ENCODE measurements at places on chromosomes 11 and 22.

GRCh38 chr11:66311470-66311964 lies 5.3 kb downstream of the CD248 start:
- no peak for DNase-seq

GRCh38 chr11:102967497-102967896 lies 12.0 kb upstream of the MMP13 start:
- DNase-seq: no peak

DNA sequence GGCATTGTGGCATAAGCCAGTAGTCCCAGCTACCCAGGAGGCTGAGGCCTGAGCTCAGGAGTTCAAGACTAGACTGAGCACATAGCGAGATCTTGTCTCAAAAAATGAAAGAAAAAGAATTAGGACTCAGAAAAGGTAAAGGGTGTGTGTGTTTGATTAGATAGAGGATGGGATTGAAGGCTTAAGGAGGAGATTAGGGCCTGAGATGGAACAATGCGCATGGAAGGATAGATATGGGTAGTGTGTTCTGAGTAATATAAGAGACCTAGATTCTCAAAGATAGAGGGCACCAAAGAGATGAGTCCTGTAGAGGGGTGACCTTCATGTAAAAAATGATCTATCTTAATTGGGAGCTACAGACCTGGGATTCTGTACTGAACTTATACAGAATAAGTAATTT lies 17.3 kb upstream of the RAB30 start:
- no peak for DNase-seq

GRCh38 chr11:9047964-9048523 lies 43.4 kb downstream of the SCUBE2 start:
- no peak for DNase-seq

DNA sequence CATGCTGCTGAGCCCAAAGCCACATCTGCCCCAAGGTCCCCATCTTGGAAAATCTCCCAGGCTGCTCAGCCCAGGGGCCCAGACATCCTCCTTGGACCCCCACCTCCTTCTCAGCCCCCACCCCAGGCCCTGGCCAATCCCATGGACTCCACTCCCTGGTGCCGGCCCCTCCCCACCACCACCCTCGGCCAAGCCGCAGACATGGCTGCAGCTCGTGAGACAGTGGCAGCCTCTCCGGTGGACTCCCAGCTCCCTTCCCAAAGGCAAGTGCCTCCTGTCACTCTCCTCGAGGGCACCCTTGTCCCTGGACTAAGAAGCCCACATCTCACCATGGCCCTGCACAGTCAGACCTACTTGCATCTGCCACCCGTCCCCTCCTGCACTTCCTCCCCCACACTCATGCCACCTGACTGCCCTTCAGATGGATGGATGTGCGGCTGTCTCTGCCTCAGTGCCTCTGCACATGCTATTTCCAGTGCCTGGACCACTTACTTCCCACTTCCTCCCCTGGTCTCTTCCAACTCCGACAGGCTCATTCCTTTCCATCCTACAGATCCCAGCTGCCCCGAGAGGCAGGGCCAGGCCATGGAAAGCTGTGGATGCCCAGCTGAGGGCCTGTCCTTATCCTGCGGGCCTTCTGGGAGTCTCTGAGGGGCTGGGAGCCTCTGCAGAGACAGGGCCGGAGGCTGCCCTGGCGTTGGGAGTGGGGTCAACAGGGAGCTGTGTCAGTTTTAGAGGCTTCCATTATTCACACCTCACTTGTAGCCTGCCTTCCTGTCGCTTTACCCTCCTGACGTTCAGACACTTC lies 25.5 kb upstream of the RFPL3 start:
- no peak for DNase-seq

DNA sequence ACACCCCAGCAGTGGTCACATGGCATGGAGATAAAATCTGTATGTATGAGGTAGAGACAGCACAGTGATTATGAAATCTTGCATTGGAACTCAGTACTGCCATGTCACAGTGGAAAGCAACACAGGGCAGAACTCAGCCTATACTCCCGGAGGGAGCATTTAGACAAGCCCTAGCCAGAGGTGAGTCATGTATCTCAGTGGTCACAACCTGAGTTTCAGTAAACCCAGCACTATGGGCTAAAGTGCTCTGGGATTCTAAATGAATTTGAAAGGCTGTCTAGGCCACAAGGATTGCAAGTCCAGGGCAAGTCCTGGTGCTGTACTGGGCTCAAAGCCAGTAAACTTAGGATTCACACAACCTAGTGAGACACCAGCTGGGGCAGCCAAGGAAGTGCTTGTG lies 1717.1 kb upstream of the RAG2 start:
- DNase-seq: no peak

DNA sequence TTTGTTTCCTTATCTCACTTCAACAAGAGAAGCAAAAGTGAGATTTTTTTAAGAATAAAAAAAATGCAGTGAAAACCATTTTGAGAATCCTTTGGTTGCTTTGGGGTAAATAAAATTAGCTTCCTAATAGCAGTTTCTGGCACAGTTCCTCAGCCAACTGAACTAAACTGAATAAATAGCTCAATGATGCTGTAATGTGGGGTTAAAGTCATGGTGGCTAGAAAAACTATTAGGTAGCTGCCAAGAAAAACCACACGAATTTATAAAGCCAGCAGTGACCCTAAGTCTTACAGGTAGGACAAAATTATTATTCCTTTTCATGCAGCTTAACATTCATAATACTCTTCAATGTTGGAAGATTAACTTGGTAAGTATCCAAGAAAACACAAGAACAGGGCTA lies 142.4 kb downstream of the APIP start:
- no peak for DNase-seq

DNA sequence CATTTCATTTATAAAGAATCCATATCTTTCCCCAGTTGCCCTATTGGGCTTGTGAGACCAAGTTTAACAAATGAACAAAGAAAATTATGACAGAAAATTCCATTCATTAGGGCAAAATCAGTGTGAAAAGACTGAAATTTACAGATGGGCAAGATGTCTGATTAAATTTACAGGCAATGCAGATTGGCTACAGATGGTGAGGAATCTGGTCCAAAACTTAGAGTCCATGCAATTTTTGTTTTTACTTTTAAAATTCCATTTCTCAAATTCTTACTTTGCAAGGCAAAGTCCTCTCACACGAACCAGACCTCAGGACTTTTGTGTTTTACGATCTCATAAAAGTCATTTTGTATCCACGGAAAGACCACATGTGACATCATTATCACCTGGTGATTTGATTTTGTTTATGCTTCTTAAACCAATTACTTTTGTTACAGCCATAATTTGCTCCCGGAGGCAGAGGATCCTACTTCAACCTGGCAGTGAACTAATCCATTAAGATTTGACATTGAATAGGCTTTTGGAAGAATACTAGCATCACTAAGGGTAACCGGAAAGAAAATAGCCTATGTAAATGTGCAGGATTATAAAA lies 843.7 kb upstream of the CHORDC1 start:
- no peak for DNase-seq
